ENCODE measurements at places on chromosomes 16 and 17. TPM values are rescaled to one million over a fixed set of nuclear protein-coding genes. Genes with fewer than 3 reads are reported as not detected.

TBC1D3E gene
- total RNA-seq: 1.7 TPM

HCRT gene
- total RNA-seq: not detected

NOTUM gene
- total RNA-seq: 9.7 TPM

EPX gene
- not detected for total RNA-seq

PRKCB gene
- 4.2 TPM for total RNA-seq

TLCD1 gene
- total RNA-seq: 0.52 TPM

SEPTIN12 gene
- not detected for total RNA-seq

SNX20 gene
- 3.9 TPM for total RNA-seq

TM4SF5 gene
- not detected for total RNA-seq

PPP1R9B gene
- 87.0 TPM for total RNA-seq

HOXB6 gene
- total RNA-seq: 13.2 TPM

EPOP gene
- total RNA-seq: 3.0 TPM

SLC16A11 gene
- total RNA-seq: not detected

SLC16A13 gene
- 2.3 TPM for total RNA-seq

DNASE1L2 gene
- total RNA-seq: 0.79 TPM

C16orf90 gene
- not detected for total RNA-seq

CACNG3 gene
- total RNA-seq: 0.55 TPM

KRT33A gene
- not detected for total RNA-seq

CISD3 gene
- total RNA-seq: 74.3 TPM

CPNE7 gene
- not detected for total RNA-seq

SLC52A1 gene
- 0.40 TPM for total RNA-seq

PSME3 gene
- total RNA-seq: 74.6 TPM

ZNF785 gene
- 9.4 TPM for total RNA-seq

ABR gene
- 86.7 TPM for total RNA-seq

RGS11 gene
- 5.7 TPM for total RNA-seq

Data from adrenal gland (tissue), 19 donors.